ENCODE measurements at places on chromosomes 7 and 10.

DNA sequence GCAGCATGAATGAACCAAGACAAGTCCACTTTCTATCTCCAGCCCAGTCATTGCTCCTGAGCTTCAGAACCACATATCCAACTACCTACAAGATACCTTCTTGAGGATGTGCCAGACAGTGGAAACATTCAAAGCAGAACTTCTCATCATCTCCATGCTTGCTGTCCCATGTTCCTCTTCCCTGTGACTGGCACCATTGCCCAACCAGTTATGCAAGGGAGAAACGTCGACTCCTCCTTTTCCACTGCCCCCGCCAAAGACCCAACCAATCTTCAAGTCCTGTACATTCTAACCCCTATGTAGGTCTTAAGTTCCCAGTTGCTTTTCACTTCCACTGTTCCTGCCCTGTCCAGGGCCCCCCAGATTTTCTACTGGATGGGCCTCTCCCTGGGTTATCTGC, 225.7 kb downstream of the RPS24 start:
- no peaks in the 10 kb centered on the region for H3K27me3 ChIP-seq
- no peak for DNase-seq
- peaks cover 3% of the 10 kb centered on the region for H3K4me1 ChIP-seq
- H3K27ac ChIP-seq, result no peak overlapping the region
- no peaks in the 10 kb centered on the region for H3K36me3 ChIP-seq

GRCh38 chr7:132614428-132615318, 38.4 kb upstream of the PLXNA4 start:
- peaks cover 2% of the 10 kb centered on the region for H3K27me3 ChIP-seq
- H3K4me3 ChIP-seq, result peak overlapping the region; percentile 7
- no peak for DNase-seq

DNA sequence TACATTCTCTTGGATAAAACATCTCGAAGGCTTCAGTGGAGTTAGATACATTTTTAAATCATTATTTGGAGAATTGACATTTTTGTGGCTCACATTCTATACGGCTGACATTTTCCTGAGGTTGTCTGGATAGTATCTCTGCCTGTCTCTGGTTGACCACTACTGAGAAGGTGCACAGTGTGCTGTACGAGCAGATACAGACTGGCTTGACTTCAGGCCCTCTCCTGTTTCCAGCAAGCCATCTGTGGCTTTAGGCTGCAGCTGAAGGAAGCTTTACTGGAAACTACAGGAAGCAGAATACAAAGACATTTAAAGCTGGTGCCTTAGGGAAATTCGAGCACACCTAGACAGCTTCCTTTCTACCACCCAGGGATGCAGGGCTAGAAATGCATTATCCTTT, 39.3 kb upstream of the RSU1 start:
- no peaks in the 10 kb centered on the region for H3K27me3 ChIP-seq
- no peaks in the 10 kb centered on the region for H3K4me1 ChIP-seq
- H3K36me3 ChIP-seq, result no peaks in the 10 kb centered on the region

- no peaks in the 10 kb centered on the region for H3K4me1 ChIP-seq
- DNase-seq, result peak; percentile 11
- H3K27me3 ChIP-seq, result no peaks in the 10 kb centered on the region
- H3K36me3 ChIP-seq, result no peaks in the 10 kb centered on the region
Measured at GRCh38 chr10:13690281-13690825, 103.6 kb downstream of the PRPF18 start.

DNA sequence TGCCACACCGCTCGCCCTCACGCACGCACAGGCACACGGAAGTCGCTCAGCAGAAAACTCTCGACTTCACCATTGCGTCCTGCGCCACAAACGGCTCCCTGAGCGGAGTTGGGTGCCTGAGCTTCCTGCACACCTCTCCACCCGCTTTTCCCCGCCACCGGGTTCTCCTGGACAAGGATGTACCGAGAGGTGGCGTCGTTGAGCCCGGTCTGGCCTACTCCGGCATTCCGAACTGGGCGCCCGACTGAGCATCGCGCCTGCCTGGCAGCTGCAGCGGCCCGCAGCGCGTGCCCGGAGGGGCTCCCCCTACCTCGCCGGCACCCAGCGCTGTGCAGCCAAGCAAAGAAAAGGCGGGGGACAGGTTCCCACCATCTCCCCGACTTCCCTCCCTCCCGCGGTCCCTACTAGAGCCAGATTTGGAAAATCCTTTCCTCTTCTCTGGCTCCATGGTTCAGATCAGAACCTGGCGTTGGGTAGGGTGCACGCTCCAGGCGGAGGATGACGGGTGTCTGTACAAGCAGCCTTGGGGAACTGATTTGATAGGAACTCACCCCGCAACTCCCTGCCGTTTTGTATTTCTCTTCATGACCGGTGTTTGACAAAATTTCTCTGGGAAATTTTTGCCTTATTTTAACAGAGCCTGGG, 1.7 kb downstream of the SORCS3 start:
- peak; percentile 49 for DNase-seq
- H3K4me3 ChIP-seq, result no peak overlapping the region
- peaks cover 47% of the 10 kb centered on the region for H3K27me3 ChIP-seq
- H3K4me1 ChIP-seq, result peaks cover 15% of the 10 kb centered on the region

DNA sequence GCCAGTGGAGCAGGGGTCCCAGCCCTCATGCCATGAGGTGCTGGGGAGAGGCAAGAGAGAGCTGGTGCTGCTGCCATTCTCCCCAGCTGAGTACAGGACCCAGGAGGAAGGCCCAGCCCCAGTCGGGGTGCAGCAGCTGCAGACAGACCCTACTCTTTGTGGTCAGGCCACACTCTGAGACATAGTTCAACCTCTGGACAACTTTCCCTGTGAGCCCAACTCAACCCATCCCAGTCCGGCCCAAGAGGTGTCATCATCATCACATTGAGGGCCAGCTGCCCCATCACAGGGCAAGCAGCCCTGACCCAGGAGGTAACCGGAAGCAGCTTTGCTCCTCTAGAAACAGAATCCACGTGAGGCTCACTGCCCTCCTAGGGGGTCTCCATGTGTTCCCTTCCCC, 133.8 kb upstream of the KCNMA1 start:
- H3K4me3 ChIP-seq, result no peak overlapping the region
- no peak overlapping the region for H3K27ac ChIP-seq
- no peak for DNase-seq
- peaks cover 2% of the 10 kb centered on the region for H3K27me3 ChIP-seq
- H3K36me3 ChIP-seq, result peaks cover 3% of the 10 kb centered on the region

DNA sequence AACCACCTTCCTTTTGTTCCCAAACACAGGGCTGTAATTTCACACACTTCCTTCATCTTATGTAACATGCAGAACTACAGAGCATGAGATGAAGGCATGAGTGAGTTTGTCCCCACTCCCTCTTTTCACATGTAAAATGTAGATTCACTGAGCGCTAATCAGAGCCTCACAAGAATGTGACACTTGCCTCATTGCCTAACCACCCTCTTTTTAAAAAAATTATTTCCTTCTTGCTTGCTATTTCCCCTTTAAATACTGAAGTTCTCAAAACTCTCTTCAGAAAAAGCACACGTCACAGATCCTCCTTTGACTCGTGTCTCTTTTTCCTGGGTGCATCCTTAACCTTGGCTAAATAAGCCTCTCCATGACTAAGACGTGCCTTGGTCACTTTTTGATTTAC, 121.2 kb upstream of the TARP start:
- no peaks in the 10 kb centered on the region for H3K27me3 ChIP-seq
- DNase-seq, result no peak
- H3K4me1 ChIP-seq, result peaks cover 5% of the 10 kb centered on the region
- H3K36me3 ChIP-seq, result no peaks in the 10 kb centered on the region
- H3K4me3 ChIP-seq, result no peak overlapping the region

DNA sequence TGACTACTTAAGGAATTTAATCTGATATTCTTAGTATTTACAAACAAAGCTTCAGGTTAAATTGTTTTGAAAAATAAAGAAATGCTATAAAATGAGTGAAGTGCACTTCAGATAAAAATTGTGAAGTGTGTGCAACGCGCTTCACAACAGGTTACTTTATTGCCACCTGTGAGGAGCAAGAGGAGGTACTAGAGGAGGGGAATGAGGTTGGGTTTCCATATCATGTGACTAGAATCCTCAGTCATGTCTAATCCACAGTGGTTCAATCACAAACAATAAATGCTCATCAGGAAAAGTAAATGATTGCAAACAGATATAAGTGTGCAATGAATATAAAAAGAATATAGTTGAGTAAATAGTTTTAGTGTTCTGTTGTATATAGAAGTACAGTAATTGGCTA, 34.5 kb upstream of the CD36 start:
- H3K4me1 ChIP-seq, result no peaks in the 10 kb centered on the region
- H3K27me3 ChIP-seq, result peaks cover 3% of the 10 kb centered on the region

DNA sequence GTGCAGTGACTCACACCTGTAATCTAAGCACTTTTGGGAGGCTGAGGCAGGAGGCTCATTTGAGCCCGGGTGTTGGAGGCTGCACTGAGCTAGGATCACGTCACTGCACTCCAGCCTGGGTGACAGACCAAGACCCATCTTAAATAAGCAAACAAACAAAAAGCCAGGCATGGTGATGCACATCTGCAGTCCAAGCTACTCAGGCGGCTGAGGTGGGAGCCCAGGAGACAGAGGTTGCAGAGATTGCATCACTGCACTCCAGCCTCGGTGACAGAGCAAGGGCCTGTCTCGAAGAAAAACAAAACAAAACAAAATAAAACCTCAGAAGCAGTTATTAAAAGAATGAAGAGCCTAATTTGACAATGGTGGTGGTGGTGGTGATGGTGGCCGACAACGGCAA, 132.5 kb downstream of the PARD3 start:
- H3K27ac ChIP-seq, result no peak overlapping the region
- no peak overlapping the region for H3K4me3 ChIP-seq
- DNase-seq, result no peak
- H3K4me1 ChIP-seq, result no peaks in the 10 kb centered on the region
- no peaks in the 10 kb centered on the region for H3K27me3 ChIP-seq

Data from activated CD8-positive, alpha-beta T cell treated with anti-CD3 and anti-CD28 coated beads for 36 hours (primary cell).